ENCODE measurements at places on chromosomes 7 and 10.
A peak's percentile ranks its signal among the peaks of the same experiment; 100 is the strongest.

GRCh38 chr10:88045096-88045495 lies 181.7 kb downstream of the PTEN start:
- DNase-seq: no peak

GRCh38 chr10:131825150-131825848 lies 75.5 kb upstream of the PPP2R2D start:
- DNase-seq: no peak

- DNase-seq: peak; percentile 70
Measured at GRCh38 chr7:30548845-30549244, 44.2 kb upstream of the GGCT start.

- peak; percentile 67 for DNase-seq
Measured at GRCh38 chr7:32500922-32501341, 5.6 kb downstream of the AVL9 start.

DNA sequence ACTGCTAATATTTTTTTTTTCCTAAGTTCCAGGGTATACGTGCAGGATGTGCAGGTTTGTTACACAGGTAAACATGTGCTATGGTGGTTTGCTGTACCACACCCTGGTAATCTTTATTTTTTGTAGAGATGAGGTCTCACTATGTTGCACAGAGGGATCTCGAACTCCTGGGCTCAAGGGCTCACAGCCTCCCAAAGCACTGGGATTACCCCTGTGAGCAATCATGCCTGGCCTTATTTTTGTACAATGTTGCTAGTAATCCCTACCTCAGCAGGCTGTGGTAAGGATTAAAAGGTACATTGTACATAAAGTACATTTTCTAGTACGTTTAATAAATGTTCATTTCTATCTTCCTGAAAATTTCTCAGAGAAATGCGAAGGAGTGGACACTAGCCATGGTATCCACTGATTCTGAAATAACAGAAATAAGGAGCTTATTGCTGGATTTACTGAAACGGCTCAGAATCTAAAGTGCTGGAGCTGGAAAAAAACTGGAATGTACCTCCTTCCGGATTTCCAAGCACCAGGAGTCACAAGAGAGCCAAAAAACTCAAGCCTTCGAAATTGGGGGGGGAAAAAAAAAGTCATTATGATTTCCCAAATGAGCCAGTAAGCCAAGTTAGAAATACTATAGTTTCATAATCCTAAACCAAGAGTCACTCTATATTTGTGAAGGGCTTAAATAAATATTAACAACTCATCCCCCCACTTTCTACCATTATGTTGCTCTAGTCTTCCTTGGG lies 69.6 kb downstream of the NT5C2 start:
- DNase-seq: no peak

- DNase-seq: no peak
Measured at GRCh38 chr10:1963341-1963740, 226.0 kb upstream of the ADARB2 start.

GRCh38 chr7:76155938-76156337 lies 45.8 kb upstream of the SRRM3 start:
- DNase-seq: peak; percentile 89

DNA sequence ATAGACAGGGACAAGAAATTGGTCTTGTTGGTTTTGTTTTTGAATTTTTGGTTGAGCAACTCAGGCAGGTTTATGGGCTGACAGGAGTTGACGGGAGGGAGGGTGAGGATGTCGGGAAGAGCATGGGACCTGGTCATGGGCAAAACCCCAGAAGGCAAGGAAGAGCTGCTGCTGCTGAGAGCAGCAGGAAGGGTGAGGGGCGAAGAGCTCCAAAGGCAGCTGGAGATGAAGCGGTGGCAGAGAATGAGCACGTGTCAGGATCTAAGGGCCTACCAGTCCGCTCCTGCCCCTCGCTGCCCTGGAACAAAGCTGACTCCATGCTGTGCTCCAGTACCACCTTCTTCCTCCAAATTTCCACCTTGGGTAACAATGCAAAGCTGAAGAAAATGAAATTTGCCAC lies 84.3 kb downstream of the ARHGAP22 start:
- DNase-seq: no peak

DNA sequence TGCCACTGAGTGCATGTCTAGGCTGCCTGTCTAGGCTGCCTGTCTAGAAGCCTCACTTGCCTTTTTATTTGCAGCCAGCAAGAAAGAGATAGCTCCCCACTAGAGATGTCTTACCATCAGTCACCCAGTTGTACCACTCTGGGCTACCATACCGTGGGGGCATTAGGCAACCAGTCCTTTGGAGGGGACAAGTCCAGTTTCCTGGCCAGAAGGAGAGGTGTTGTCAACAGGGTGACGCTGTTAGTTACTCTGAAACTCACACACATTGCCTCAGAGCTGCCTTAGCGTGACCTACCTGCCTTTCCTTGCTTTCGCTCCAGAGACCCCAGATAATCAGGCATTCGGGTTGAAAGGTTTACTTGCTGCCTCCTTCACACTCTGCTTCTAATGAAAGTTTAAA lies 155.4 kb downstream of the CELF2 start:
- no peak for DNase-seq

DNA sequence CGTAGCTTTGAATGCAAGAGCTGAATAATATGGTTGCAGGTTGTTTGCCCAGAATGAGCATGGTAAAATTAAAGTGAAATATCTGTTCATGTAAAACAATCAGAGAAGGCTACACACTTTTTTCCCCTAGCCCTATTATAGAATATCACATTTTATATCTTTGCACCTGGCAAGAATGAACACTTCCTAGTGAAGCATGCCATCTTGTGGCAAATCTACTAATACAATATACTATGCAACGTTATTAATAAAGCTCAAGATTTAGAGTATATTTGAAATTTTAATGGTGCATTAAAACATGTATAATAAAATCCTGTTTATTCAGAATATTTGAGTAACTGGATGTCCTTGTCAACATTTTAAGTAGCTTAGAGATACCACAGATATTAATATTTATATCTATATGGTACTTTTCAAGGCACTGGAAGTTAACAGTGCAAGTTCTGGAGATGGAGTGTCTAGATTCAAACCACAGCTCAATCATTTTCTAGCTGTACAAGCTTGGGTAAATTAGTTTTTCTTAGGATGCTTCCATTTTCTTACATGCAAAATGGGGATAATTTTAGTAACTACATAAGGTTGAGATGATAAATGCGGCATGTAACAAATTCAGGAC lies 643.1 kb upstream of the SEMA3D start:
- peak; percentile 28 for DNase-seq

DNA sequence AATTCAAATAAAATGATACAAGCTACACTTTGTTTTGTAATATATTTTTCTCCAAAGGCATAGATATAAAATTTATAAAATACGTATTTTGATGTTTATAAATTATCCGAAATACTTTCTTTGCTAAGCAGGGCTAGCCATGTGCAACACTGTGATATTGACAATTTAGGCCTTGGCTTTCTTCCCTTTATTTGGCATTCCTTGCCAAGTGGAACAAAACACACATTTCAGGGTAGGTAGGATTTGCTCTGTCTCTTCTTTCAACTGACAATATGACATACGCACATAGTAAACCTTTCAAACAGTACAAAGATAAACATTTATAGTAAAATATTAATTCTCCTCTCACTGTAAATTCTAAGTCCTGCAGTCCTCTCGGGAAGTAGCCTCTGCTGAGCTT lies 103.3 kb upstream of the POT1 start:
- DNase-seq: no peak

- DNase-seq: no peak
Measured at GRCh38 chr10:50351483-50352146, 100.3 kb upstream of the ASAH2 start.

DNA sequence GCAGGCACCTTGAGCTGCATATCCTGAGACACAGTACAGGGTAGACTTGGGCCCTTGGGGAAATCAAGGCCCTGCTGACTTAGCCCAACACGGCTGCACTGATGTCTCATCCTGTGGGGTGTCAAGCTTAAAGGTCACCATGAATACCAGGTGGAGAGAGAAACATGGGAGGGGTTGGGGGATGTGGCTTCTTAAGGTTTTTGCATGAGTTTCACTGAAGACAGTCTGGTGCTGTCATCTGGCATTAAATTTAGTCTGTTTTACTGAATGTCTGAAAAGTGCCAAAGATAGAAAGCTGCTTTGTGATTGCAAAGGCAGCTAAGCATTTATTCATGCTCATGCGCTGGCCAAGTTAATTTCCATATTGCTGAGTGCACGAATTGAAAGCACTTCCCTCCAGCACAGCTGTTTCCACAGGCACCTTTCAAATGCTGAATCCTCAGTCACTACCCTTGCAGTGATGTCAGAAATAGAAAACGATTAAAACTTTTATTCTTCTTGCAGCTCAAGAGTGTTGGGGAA lies 102.1 kb downstream of the OSBPL3 start:
- peak; percentile 38 for DNase-seq

DNA sequence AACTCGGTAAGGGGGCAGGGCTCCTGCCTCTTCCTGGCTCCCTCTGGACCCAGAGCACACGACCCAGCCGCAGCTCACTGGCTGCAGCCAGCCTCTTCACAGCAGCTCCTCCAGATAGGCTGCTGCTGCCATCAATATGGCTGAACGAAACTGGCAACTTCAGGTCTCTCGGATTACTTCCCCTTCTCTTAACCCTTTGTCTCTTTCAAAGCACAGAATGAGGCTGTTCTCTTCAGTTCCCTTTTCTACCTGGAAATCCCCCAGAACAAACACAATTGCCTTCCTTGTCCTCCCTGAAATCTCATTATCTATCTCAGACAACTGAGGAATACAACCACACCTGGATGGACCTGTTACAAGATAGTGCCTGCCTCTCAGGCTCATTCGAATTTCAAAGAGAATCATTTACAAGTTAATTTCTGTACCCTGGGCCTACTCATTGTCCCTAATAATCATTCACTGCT lies 193.4 kb upstream of the MBL2 start:
- DNase-seq: peak; percentile 10

- peak; percentile 93 for DNase-seq
Measured at GRCh38 chr10:130109796-130110245, 809 bp downstream of the C10orf143 start.

DNA sequence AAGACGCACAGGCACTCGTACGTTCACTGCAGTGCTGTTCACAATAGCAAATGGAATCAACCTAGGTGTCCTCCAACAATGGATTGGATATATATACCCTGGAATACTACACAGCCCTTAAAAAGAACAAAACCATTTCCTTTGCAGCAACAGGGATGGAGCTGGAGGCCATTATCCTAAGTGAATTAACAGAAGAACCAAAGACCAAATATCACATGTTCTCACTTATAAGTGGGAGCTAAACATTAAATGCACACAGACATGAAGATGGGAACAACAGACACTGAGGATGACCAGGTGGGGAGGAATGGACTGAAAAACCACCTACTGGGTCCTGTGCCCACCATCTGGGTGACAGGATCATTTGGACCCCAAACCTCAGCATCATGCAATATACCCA lies 52.0 kb upstream of the EBF3 start:
- DNase-seq: no peak
